Suppressor macrophage treated with lipopolysaccharide for 4 hours (primary cell): ENCODE measurements at places on chromosomes 3 and 15.

- DNase-seq, result no peak
These were observed 79.4 kb downstream of the ZPLD1 start for GRCh38 chr3:102514241-102514640.

DNA sequence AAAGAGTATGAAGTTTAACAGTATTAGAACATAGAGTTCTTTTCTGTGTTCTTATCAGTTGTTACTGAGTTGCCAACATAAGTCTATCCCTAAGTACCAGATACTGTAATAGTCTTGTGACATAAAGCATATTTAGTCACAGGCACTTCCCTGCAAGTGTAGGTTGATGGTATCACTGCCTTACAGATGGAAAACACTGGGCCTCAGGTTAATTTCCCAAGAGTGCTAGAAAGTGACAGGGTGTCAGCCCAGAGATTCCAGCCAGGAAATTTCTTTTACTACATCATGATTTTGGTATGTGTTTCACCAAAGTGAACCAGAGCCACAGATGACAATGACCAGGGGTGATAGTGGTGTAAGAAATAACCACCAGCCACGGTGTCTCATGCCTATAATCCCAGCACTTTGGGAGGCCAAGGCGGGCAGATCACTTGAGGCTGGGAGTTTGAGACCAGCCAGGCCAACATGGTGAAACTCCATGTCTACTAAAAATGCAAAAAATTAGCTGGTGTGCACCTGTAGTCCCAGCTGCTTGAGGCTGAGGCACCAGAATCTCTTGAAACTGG is 3.2 kb downstream of the EIF1B start:
- peak; percentile 61 for DNase-seq

GRCh38 chr15:92613841-92614240 is 41.7 kb downstream of the FAM174B start:
- no peak for DNase-seq

GRCh38 chr15:39053480-39053879 is 488.9 kb upstream of the RASGRP1 start:
- no peak for DNase-seq

- no peak for DNase-seq
These were observed 43.9 kb downstream of the GABRA5 start for GRCh38 chr15:26910715-26911114.

GRCh38 chr15:60507596-60508424 is 28.9 kb upstream of the ICE2 start:
- peak; percentile 62 for DNase-seq

DNA sequence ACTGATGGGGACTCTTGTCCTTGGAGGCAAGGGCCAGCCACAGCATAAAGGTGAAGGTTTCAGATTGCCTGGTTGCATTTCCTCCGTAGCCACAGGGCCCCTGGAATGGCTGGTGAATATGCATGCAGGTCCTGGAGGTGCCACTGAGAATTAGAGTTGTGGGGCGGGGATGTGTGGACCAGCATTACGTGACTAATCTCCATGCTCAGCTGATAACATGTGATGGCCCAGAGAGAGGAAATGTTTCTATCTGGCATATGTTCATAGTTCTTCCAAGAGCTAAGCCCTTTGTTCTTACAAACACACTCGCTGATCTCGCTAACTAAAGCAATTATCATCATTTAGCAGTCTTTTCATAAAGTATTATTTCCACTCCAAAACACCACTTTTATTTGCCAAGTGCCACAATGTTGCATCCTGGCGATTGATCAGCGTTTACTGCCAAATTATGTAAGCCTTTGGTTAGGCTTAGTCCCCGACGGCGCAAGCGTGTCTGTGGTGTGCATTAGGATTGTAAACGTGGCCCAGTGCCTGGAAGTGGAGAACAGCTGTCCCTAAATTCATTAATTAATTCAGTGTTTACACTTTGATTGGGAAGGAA is 55.9 kb downstream of the CGNL1 start:
- DNase-seq, result no peak

DNA sequence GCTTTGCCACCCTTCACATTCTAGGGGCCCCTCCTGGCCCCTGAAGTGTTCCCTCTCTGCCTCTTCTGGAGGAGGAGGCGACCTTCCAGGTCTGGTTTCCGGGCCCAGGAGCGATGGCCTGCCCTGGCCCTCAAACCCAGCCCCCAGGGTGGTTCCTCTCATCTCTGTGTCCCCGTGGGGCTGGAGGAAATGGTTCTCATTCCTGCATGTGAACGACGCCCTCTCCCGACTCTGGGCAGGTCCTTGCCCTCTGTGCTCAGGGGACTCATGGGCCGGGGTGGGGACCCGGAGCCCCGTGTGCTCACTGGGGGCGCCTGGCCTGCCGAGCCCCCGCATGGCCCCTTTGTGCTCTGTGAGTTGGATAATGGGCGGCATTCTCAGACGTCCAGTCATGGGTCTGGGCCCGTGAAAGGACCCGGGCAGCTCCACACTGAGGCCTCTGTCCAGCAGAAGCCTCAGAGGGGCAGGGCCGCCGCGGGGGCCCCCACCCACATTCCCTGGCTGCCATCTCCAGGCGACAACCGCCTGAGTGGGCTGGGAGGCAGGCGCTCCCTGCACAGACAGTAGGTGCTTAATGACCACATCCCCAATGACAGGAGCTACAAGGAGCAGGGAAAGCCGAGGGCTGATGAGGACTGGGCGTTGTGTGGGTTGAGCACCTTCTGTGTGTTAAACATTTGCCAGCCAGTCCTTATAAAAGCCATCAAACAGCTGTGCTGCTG is 5.5 kb upstream of the PLXND1 start:
- DNase-seq, result no peak

- no peak for DNase-seq
These were observed 63.4 kb upstream of the KBTBD8 start for GRCh38 chr3:66934725-66935124.

DNA sequence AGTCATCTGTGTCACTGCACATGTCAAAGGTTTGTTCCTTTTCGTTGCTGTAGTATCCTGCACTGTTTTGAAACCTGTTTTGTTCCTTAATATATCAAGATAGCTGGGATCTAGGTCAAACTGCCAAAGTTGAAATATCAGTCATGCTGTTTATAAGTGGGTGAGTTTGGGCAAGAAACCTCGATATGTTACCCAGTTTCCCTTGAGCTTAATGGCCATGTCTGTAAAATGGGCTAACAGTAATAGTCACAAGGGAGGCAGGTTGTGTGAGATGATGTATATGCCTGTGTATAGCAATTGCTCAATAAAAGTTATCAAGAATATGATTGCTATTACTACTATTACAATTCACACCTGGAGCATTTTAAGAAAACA is 57.1 kb downstream of the BHLHE40 start:
- DNase-seq, result no peak

- no peak for DNase-seq
These were observed 331.8 kb downstream of the FGF12 start for GRCh38 chr3:192395506-192395905.

GRCh38 chr15:73329501-73330200 is 39.1 kb downstream of the HCN4 start:
- DNase-seq, result no peak

DNA sequence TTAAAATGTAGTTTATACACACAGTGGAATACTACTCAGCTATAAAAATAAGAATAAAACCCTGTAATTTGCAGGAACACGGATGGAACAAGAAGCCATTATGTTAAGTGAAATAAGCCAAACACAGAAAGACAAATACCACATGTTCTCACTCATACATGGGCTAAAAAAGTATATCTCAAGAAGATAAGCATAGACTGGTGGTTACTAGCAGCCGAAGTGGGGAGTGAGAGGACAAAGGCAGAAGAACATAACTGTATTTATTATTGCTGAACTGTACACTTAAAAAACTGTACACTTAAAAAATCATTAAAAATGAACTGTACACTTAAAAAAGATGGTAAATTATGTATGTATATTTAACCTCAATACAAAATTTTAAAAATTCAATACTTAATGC is 11.0 kb downstream of the UBE3A start:
- no peak for DNase-seq

GRCh38 chr3:185937689-185938374 is at the start of gene TRA2B:
TRA2B (minus strand) TSS chr3:185938014; CDS start chr3:185937860, 154 bp downstream.
- peak; percentile 99 for DNase-seq

DNA sequence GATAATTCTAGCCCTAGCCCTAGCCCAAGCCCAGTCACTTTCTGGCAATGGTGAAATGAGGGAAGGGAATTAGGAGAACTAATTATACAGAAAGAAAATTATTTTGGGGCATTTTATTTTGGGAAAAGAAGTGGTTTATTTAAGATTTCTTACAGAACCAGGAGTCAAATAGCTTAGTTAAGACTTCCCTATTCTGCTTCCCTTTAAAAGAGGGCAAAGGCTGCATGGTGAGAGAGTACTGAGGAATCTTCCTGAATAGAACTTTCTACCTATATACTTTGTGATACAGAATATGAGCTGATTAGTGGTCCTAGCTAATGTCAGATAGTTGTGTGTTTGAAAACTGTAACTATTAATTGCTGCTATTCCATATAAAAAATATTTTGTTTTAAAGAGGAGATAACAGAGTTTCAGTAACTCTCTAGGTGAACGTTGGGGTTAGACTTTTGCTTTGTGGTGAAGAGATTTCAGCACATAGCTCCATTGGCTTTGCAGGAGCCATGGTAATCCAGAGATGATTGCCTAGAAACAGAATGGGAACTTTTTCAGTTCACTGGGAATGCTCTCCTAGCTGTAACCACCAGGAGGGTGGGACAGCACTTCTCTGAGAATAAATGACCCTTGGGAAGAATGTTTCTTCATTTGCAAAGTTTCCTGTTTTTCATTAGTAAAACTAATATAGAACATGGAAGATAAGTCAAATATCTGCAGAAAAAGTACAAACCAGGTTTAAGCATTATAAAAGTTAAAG is 5.3 kb upstream of the GCSAM start:
- DNase-seq, result peak; percentile 20

DNA sequence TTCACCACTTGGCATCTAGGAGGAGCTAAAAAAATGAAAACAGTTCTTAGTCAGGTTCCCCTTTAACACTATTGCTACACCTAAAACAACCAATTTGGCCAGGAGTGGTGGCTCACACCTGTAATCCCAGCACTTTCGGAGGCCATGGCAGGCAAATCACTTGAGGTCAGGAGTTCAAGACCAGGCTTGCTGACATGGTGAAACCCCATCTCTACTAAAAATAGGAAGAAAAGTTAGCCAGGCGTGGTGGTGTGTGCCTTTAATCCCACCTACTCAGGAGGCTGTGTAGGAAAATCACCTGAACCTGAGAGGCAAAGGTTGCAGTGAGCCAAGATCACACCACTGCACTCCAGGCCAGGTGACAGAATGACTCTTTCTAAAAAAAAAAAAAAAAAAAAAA is 124.1 kb downstream of the DGKG start:
- DNase-seq, result no peak

GRCh38 chr3:84318273-84318809 is 640.4 kb upstream of the CADM2 start:
- DNase-seq, result no peak

DNA sequence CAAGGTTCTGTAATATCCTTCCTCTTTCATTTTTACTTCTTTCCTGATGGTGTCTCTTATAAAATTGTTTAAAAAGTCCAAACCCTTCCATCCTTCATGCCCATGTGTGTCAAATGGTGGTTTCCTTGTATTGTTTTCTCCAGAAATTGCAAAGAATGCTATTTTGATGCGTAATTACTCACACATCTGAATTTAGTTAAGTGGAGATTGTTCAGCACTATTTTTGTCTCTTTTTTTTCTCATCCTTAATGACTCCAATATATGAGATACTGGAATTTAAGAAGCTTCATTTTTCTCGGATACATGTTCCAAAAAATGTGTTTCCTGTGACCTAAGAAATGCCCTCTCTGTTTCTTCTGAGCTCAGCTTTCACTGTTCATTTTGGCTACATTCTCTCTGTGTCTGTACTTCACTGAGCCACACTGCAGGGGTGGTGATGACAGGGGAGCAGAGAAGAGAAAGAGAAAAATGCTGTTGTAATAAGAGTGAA is 799.8 kb downstream of the DIPK2A start:
- no peak for DNase-seq

GRCh38 chr15:66287461-66288057 is 5.8 kb upstream of the DIS3L start:
- peak; percentile 60 for DNase-seq

DNA sequence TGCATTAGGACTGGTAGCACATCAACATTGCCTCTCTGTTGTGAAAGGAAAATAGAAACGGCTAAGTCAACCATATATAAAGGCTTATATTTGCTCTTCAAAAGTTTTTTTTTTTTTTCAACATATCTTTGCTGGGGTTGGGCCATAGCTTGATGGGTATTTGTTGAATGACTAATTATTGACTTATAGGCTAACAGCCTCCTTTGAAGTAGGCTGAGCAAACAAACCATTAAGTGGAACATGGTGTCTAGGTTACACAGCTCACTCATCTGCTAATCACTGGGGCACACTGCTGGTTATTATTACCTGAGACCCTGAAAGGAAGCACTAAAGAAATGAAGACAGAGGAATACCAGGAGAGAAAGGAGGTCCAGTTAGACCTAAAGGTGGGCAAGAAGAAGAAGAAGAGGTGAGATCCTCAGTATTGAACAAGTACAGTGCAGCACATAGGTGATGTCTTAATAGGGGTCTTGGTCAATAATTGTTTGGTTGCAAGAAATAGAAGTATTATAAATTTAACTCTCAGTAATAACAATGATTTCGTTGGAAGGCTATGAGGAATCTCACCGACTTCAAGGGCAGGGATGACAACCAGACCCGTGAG is 139.4 kb downstream of the RPLP1 start:
- DNase-seq, result no peak

GRCh38 chr3:113819866-113820265 is 18.7 kb upstream of the GRAMD1C start:
- no peak for DNase-seq

DNA sequence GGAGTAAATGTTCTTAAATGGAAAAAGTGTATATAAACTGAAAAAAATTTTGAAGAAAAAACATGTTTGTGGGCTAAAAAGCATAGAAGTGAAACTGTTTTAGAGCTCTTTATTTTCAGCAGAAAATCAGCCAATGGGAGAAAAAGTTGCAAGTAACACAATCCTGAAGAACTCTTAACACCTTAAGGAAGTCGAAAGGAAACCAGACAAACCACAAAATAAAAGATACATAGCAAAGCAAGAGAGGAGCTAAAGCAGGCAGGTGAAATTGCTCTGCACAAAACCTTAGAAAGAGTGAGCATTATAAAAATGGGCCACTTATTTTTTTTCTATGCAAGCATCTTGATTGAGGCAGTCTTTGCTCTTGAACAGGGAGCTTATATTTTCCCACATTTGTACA is 300.5 kb downstream of the RAP2B start:
- DNase-seq, result no peak

- DNase-seq, result no peak
These were observed 4.6 kb downstream of the WDR53 start for GRCh38 chr3:196563721-196564225.

GRCh38 chr3:183937601-183938286 is 53.1 kb upstream of the PARL start:
- no peak for DNase-seq

DNA sequence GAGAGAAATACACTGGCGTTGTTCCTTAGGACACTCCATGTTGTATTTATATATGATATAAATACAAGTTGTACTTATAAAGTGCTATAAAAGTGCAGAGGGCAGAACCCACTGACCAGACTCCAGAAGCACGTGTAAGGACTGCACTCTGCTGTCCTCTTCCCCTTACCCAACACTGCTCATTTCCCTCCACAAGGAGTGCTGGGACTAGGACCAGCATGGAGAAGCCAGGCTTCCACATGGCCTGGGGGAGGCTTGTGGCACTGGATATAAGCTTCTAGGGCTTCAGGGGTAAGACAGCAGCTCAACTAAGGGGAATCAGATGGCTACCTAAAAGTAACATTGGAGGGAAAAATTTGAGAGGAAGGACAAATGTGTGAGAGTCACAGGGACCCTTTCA is 556.9 kb downstream of the IGSF11 start:
- no peak for DNase-seq
